ENCODE measurements at places on chromosomes 2 and 18.

DNA sequence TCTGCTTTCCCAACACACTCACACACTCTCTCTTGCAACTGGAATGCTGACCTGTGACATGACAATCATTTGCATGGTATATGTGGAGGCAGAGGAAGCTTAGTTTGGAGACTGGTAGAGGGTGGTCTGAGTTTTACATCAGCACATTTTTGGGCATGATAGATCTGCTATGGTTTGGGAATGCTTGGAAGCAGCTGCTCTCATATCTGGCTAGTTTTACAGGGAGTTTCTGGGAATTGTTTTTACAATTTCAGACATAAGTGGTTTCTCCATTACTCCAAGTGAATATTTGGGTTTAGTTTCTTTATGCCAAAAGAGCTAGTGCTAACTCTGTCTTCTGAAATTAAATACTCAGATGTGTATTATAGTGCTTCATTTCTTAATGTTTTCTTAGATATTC is 977.6 kb downstream of the SUCLG1 start:
- DNase-seq, result no peak

DNA sequence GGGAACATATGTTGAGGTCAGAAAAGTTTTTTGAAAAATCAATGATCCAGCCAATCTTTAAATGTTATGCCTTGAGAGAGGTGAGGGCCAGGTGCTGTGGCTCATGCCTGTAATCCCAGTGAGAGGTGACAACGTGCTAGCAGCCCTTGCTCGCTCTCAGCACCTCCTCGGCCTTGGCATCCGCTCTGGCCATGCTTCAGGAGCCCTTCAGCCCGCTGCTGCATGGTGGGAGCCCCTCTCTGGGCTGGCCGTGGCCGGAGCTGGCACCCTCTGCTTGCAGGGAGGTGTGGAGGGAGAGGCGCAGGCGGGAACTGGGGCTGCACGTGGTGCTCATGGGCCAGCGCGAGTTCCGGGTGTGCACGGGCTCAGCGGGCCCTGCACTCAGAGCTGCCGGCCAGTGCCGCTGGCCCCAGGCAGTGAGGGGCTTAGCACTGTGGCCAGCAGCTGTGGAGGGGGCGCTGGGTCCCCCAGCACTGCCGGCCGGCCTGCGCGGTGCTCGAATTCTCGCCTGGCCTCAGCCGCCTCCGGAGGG is 61.1 kb downstream of the CCDC195 start:
- no peak for DNase-seq

- DNase-seq, result peak; percentile 84
These were observed 2.1 kb downstream of the PCBP1 start for GRCh38 chr2:70089220-70089982.

GRCh38 chr18:70578480-70578879 is 289.6 kb downstream of the SOCS6 start:
- no peak for DNase-seq

- DNase-seq, result no peak
These were observed 241.5 kb downstream of the ICOS start for GRCh38 chr2:204177977-204178522.

DNA sequence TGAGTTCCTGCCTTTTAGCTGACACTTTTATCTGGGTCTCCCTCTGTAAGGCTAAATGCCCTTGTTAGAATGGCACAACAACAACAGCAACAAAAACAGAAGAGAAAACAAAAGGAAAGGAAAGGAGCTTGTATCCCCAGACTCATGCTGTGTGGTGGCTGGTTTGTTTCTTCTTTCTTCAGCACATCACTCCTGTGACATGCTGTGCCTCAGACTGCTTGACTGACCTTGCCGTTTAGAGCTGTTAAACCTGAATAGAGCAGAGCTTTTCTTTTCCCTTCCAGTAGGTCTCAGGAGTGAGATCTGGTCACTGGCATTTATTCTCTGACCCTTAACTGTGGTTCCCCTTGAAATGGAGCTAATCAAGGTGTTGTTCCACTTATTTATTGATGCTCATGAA is 18.9 kb downstream of the GALNT13 start:
- no peak for DNase-seq

DNA sequence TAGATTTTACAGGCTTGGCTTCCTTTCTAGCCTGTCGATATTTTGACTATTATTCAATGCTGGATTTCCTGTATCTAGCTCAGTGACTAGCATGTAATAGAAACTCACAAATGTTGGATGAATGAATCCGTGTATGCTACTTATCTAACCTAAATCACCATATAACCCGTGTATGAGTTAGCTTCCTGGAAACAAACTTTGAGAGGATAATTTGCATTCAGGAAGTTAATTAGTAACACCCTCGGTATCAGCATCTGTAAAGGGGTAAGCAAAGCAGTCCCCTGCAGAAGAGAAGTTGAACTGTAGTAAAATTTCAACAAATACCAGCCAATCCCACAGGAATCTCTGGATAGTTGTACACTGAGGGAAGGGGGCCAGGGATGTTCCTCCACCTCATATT is 269.4 kb upstream of the LRATD1 start:
- DNase-seq, result no peak

GRCh38 chr2:206240327-206240726 is 34.1 kb upstream of the ZDBF2 start:
- DNase-seq, result no peak

DNA sequence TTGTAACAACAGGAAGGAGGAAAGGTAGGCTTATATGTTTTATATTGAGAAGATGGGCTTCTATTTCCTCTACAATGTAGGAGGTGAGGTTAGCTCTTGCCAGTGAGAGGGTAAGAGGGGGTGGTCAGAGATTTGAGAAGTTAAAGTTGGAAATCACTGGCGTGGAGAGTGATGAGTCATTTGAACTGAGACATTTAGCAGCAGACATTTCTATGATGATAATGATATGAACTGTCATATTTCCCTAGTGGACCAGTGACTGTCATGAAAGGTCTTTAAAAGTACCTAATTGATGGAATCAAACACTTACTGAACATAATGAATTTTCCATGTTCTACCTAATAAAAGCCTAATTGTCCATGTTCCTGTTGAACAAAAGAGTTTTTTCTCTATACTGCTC is 126.1 kb downstream of the FAM161A start:
- no peak for DNase-seq

DNA sequence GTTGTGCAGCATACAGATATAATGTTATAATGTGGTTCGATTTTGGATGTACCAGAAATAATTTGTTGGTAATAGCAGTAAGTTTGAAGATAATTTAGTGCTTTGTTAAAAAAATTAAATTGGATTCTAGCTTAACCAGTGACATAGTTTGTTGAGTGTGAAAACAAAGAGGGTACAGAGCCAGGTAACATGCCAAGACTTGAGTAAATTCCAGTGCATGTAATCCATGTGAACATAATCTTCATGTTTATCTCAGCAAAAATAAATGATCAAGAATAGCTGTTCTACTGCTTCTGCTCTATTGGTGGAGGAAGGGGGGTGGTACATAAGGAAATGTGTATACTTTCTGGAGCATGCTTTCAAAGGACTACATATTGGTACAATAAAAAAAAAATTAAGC is 165.8 kb downstream of the DNAH7 start:
- DNase-seq, result no peak

DNA sequence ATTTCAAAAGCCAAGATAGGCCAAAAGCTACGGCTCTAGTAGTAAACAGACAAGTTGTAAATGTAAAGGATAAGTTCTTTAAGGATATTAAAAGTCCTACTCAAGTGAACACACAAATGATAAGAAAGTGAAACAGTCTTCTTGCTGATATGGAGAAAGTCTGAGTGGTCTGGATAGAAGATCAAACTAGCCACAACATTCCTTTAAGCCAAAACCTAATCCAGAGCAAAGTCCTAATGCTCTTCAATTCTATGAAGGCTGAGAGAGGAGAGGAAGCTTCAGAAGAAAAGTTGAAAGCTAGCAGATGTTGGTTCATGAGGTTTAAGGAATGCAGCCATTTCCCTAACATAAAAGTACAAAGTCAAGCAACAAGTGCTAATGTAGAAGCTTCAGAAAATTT is 111.7 kb upstream of the ZEB2 start:
- DNase-seq, result no peak

- DNase-seq, result no peak
These were observed 12.2 kb downstream of the DGUOK start for GRCh38 chr2:73938718-73939352.

DNA sequence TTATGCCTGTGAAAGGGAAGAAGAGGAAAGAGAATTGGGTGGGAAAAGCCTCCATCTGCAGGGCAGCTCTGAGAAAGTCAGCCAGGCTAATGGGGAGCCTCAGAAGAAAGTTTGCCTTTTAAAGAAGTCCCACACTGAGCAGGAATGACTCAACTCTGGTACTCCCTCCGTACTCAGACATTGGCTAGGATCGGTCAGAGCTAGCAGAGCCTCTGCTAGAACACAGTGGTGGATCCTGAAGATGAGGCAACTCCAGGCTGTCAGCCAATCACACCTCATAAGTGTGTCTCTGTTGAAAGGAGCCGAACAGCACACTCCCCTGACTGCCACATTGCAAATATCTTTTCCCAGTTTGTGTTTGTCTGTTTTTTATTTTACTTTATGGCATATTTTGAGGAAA is 96.9 kb downstream of the HNRNPLL start:
- DNase-seq, result no peak

DNA sequence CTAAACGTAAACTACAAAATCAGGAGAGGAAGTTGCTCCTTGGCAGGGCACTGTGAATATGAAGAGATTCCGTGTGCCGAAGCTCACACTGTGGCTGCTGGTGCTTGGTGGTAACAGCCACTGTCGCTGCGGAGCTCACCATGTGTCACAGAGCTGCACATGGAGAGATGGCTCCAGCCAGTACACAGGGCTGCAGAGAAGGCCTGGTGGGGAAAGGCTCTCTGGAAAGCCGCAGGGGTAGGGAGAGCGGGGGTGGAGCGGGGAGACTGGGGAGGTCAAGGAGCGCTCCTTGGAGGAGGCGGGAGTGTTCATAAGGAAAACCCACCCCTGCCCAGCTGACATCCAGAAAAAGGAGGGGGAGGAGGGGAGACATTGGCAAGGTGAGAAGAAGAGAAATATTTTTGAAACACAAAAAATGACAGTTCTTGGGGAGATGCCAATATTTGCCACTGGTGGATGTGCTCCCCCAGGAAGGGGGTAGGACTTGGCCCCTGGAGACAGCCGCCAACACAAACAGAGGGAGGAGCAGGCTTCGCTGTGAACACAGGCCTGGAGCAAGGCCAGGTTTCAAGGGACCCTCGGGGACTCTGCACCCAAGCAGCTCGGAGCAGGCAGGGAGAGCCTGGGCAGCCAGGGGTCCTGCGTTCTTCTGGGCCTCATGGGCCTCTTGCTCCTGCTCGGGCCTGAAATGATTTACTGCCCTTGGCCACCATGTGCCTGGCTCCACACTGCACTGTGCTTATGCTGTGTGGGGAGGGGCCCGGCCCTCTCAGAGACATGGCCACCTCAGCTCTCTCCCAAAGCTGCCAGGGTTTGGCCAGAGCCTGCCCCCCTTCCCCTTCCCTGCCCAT is 102.6 kb upstream of the GLI2 start:
- DNase-seq, result peak; percentile 74

GRCh38 chr18:9712130-9712577 is 4.1 kb downstream of the RAB31 start:
- DNase-seq, result no peak

DNA sequence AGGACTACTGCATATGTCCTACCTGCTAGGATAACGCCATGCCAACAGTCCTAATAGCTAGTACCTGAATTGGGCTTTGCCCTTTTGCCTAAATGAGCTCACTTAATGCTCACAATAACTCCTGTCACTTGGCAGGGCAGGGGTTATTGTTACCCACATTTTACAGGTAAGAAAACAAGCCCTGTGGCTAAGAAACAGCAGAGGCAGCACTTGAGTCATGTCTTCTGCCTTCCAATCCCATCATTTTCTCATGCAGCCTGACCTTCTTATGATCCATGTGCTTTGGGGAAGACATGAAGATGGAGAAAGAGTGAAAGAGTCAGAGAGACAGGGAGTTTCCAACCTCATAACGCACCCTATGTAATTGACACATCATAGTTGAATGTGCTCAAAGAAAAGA is 33.6 kb upstream of the LPIN1 start:
- DNase-seq, result no peak

DNA sequence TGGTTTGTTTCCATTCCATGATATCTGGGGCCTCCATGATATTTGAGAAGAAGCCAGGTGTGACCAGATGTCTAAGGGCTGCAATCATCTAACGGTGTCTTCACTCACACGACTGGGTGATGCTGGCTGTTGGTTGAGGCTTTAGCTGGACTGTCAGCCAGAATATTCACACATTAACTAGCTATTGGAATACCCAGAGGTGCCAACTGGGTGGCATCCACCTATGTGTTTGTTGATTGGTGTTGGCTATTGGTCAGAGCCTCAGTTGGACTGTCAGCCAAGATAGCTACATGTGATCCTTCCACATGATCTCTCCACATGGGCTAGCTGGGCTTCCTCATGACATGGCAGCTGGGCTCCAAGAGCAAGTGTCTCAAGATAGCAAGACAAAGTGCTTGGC is 117.4 kb downstream of the CDCA7 start:
- no peak for DNase-seq

- DNase-seq, result no peak
These were observed 76.7 kb downstream of the XDH start for GRCh38 chr2:31337860-31338259.

GRCh38 chr2:47038656-47039488 is 116.2 kb downstream of the STPG4 start:
- DNase-seq, result no peak

GRCh38 chr2:44942304-44943030 is 965 bp downstream of the SIX3 start:
- DNase-seq, result no peak

DNA sequence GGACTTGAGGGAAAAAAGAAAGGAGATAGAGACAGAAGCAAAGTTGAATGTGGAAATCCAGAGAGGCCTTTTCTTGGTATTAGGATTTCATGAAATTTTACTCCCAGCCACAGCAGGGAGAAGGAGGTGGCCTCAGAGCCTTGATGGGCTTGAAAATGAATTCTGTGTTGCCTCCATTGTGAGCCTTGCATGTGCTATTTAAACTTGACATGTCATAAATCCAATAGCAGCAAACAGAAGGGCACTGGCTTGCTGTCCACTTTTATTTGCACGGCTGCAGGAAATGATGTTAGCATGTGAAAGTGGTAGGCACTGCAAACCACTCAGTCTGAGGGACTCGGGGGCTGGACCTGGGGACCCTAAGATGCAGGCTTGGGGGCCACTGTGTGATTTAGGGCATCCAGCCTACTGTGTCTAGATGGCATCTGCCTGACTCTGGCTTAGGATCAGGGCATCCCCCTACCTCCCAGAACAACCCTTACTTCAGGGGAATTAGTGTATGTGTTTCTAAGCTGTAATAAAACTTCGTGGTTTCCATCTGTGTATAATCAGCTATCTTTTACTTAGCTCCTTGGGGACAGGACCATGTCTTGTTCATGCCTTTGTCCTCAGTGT is 139.1 kb upstream of the SKOR2 start:
- DNase-seq, result peak; percentile 45

- no peak for DNase-seq
These were observed 81.6 kb downstream of the SH3RF3 start for GRCh38 chr2:109210431-109211200.
